ENCODE measurements at places on chromosomes 5 and 9.
A peak's percentile ranks its signal among the peaks of the same experiment; 100 is the strongest.

DNA sequence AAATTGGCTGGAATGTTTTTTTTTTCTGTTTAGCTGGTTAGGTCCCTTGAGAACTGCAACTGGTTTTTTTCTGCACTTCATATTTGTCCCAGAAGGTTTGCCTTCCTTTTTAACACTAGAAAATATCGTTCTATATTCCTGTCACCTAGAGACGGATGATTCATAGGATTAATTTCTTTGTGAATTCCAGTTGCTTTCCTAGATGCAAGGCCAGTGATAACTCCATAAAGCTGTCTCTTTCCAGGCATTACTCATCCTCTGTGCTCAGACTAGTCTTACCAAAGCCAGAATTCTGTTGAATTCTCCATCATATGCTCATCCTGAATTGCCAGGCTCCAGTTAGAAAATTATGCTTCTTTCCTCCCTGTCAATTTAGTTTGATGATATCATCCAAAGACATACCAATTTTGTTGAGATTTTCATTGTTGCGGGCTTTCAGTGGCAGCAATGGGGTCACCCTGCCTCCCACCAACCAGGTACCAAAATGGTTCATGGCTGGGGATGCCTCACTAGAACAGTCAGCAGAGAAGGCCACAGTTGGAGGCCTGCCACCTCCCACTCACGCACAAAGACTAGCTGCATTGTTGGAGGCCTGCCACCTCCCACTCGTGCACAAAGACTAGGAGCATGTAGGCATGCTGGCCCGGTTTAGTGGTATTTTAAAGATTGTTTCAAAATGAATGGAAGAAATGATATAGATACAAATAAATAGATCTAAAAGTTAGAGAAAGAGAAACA, 8.5 kb downstream of the BAAT start:
- no peak for DNase-seq

DNA sequence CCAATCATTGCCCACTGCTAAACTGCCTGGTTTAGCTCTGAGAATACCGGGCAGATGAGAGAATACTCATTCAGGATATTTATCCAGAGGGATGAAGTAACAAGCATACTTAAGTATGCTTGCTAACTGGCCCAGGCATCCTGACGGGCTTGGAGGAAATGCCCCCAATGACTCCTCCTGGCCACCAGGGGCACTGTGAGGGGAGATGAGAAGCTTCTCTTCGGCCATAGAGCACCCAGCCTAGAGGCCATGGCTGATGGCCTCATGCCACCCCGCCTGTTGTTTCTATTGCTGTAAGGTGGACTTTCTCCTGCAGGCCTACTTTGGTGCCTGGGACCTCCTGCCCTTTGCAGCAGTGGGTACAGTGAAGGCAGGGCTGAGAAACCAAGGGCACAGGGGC, 134.5 kb upstream of the FSTL4 start:
- DNase-seq = no peak

DNA sequence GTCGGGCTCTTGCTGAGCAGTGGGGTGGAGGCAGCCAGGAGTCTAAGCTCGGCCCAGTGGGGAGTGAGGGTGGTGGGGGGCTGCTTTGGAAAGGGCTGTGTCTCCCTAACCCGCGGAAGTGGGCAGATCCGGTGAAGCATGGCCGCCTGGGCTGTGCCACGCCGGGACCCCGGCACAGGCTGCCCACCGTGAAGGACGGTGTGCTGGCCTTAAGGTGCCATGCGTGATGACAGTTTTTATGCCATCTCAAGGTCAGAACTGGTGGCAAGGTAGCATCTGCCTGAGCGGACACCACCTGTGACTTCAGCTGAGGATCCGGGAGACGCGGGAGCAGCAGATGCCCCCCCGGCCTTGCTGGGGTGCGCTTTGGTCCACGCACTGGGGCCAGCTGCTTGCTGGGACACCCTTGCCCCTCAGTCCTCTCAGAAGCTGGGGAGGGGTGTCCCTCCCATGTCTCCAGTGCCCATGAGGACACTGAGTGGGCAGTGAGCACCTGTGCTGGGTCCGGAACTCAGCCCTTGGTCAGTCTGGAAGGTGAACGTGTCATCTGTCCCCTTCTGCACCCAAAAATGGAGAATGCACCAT, 53.9 kb downstream of the AHRR start:
- peak; percentile 12 for DNase-seq

DNA sequence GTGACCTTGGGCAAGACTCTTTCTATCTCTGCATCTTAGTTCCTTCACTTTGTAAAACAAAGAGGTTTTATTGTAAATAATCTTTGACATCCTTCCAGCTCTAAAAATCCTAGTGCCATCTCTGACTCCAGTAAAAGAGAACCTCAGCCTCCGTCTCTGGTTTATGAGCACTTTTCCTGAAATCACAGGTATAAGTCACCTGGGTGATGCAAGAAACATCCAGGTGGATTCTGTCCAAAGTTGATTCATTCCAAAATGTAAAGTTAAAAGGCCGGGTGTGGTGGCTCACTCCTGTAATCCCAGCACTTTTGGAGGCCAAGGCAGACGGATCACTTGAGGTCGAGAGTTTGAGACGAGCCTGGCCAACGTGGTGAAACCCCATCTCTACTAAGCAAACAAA, 21.1 kb upstream of the UBAP2 start:
- no peak for DNase-seq

DNA sequence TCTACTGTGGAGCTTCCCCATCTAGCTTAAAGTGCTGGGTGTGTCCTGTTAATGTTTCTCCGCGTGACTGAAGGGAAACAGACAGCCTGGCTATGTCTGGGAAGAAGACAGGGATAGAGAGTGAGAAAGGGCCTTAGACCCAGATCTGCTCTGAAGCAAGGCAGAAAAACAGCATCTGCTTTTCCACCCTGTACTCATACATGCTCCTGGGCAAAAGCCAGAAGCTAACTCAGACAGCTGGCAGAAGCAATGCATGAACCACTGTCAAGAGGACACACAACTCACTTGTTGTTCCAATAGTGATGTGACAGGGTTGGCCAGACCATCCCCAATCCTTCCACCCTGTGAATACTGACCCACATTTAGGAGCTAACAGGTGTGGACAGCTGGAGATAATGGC, 63.3 kb downstream of the DPYSL3 start:
- DNase-seq = no peak

DNA sequence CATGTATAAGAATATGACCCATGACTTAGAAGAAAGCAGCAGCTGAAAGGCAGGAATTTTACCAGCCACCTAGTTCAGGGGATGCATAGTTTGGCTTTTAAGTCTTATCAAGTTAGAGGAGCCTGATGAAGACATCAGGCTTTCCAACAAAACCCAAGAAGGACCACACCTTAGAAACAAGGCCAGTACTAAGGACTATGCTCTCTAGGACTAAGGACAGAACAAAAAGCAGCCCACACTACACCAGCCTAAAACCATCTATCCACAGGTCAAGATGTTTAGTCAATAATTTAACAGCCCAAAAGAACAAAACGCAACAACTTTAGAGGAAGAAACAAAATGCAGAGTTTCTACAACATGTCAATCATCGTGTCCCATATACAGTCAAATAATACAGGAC, 408.9 kb upstream of the RGMB start:
- no peak for DNase-seq

DNA sequence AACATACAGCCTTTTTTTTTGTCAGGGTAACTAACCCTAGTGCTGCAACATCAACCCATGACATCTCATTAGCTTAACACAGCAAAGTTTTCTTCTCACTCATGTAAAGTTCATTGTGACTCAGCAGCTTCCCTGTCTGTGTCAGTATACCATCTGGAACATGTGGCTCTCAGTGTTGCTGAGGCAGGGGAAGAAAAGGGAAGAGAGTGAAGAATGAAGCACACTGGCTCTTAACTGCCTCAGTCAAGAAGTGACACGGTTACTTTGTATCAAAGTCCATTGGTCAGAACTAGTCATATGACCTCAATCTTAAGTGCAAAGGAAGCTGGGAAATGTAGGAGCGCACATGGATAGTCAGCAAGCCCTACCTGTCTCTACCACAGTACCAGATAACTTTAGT, 185.0 kb upstream of the ELL2 start:
- no peak for DNase-seq

GRCh38 chr9:34603610-34604231, 8.2 kb downstream of the RPP25L start:
- peak; percentile 86 for DNase-seq

DNA sequence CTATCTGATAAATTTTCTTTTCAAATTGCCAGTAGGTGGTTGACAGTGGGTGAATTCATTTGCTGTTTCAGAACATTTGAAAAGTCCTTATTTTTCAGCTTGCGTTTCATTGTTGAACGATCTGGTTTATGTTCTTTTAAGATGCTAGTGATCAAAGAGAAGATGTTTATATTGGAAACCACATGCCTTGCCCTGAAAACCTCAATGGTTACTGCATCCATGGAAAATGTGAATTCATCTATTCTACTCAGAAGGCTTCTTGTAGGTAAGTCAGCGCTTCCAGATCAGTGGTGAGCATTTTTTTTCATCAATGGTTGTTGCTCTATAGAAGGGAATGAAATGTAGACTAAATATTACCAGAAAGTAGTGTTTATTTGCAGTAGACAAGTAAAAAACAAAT, 16.6 kb upstream of the CAVIN4 start:
- DNase-seq = no peak

Data from activated T-cell treated with anti-CD3 and anti-CD28 coated beads, Interleukin-2, amount 50 U/mL, for 1 hour (primary cell).